NB4 (cell line): ENCODE measurements at places on chromosomes 4 and X.

GRCh38 chrX:69387567-69388487, 116.3 kb upstream of the NALF2 start:
- peak; percentile 57 for DNase-seq

DNA sequence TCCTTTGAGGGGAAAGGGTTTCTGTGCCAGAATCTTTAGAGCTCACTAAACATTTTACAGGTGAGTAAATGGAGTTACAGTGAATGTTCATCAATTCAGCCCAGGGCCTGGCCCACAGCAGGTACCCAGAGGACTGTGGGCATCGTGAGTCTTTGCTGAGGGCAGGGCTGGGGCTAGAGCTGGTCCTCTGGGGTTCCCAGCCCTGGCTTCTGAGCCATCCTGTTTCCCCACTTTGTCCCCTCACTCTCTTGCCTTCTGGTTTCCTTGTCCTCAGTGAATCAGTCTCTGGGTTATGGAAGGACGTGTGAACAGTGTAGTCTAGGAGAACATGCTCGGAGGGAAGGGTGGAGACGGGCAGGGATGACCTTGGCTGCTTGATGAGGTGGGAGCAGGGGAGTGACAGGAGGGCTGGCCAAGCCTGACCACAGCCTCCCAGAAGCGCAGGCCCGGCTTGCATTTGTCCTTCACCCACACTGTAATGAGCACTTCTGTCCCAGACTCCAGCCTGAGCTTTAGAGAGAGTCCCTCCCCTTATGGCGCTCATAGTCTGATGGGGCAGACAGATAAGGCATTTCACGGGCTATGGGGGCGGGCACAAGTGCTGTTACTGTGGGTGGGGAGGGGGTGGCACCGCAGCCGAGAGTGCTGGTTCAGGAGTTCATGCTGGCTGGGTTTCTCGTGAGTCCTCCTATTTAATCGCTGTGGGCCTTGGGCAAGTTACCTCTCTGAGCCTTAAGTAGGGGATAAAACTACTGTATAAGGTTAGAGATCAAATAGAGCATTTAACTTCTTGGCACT, 17.3 kb downstream of the TBC1D14 start:
- DNase-seq: peak; percentile 66

- no peak for DNase-seq
Measured at GRCh38 chr4:83011689-83012199, 1.1 kb upstream of the LIN54 start.

GRCh38 chrX:156001667-156002021, 4.1 kb downstream of the IL9R start:
- DNase-seq: peak; percentile 81

DNA sequence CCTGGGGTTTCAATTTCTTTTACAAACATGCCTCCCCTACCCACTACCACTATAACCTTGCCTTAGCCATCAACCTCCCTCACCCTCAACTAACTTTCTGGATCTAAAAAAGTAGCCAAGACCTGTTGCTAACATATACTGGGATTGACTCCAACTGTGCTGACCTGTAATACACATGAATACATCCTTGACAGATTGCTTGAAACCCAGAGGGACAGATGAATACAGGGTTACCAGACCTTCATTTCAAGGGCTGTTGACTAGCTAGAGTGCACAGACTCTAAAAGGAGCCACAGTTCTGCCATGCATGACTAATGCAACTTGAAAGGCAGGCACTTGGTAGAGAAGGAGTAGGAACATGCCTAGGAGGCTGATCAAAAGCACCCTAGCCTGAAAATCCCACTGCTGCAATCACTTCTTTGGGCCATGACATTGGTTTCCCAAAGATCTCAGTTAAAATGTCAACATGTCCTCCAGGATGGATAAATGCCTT, 121.0 kb downstream of the PCDH19 start:
- DNase-seq: no peak

GRCh38 chr4:5126231-5126630, 75.0 kb downstream of the STK32B start:
- no peak for DNase-seq
